Daoy (cell line): ENCODE measurements at places on chromosomes 11 and 22. TPM values are rescaled to one million over a fixed set of nuclear protein-coding genes. Genes with fewer than 3 reads are reported as not detected.
A peak's percentile ranks its signal among the peaks of the same experiment; 100 is the strongest.

The HORMAD2 gene
- not detected in 2 replicates for total RNA-seq

The TYR gene
- total RNA-seq, result not detected in 2 replicates

The PAMR1 gene
- 0.17 and 0.33 TPM in 2 replicates for total RNA-seq

The MMP1 gene
- 1.8 and 1.9 TPM in 2 replicates for total RNA-seq

The ZNF74 gene
- 6.3 and 10.4 TPM in 2 replicates for total RNA-seq

The ARHGAP42 gene
- 6.7 and 6.9 TPM in 2 replicates for total RNA-seq

DNA sequence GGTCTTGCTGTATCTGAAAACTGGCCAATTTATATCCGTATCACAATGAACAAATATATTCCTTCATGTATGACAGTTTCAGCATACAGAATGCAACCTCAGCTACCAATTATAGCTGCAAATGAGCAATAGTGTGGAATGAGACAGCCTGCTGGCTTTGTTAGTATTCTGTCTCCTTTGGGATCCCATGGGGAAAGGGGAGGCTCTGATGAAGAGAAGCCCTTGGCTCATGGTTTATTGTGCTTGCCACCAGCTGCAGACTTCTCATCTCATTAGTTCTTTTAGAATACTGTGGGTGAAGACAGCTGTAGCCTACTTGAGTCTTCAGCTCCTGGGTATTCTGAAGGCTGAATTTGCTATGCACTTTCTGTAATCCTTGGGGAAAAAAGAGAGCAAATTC is 42.4 kb downstream of the PITPNB start:
- DNase-seq, result no peak

GRCh38 chr22:19107730-19108074 is 14.5 kb downstream of the DGCR2 start:
- no peak for DNase-seq

DNA sequence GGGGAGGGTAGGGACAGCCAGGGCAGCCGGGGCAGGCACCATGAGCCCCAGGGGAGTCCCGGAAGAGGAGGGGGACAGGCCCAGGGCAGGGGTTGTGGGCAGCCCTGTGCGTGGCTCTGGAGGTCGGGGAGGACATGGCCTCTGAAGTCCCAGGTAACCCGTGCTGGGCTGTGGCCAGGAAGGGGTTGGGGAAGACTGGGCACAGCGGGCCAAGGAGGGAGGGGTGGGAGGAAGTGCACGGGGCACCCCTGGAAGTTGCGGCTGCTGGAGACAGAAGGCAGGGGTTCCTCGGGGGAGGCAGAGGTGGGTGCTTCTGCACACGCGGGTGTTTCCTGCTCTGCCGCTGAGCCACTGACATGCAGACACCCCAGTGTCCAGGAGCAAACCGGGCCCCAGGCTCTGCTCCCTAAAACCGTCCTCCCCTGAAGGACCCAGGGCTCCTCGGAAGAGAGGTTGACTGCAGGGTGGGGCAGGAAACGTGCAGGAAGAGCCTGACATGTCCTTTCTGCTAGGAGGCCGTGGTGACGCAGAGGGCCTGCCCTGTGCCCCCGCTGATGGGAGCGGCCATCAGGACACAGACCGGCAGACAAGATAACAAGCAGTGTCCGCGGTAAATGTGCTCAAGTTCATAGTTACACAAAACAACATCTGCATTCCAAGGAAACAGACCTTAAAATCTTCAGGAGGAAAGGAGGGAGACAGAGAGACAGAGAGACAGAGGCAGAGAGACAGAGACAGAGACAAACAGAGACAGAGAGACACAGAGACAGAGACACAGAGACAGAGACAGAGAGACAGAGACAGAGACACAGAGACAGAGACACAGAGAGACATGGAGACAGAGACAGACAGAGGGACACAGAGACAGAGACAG is 5.7 kb downstream of the TNNI2 start:
- DNase-seq, result peak; percentile 29

DNA sequence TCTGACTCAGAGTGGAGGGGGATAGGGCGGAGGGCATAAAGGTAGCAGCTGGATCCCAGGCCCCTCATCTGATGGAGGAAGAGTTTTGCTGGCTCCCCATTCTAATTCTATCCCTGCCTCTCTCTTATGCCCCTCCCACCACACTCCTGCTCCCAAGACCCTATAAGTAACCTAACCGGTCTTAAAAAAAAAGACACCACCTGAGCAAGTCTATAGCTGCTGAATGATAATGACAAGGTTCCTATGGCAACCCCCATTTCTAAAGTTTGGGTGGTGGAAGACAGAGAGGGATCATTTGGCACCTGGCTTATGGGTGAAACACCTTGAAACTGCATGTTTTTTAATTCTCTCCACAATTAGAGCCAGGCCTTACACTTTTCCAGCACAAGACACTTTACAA is 69.6 kb downstream of the LARGE1 start:
- DNase-seq, result no peak

- peak; percentile 66 for DNase-seq
Measured at GRCh38 chr22:30408388-30409102, 11.7 kb downstream of the SEC14L2 start.

DNA sequence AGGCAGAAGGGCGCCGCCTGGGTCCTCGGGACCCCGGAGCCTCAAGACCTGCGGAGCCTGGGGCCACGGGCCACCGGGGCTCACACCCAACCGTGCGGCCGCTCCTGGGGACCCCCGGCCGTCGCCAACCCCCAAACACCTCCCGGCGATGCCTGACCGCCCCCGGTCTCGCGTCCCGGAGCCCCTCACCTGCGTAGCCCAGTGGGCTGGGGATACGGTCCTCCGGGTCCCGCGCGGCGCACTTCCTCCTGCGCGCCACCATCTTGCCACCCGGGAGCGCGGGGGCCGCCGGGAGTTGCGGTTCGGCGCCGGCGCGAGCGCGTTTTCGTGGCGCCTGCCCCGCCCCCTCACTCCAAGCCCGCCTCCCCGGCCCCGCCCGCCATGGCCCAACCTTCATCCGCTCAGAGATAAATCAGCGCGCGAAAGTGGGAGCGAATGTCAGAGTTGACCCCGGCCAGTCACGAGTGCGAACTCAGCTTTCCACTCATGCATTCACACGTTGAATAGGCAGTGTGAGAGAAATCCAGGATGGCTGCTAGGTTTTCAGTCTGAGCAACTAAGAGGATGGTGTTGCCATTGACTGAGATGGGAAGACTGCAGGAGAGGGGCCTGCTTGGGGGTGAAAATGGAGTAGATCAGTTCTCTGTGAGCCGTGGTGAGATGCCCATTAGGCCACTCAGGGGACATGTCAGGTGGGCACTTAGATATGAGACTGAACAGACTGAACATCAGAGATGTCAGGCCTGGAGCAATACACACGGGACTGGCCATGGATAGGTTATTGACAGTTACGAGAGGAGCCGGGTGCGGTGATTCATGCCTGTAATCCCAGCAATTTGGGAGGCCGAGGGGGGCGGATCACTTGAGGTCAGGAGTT is at the start of gene RRP7A:
TSS of gene RRP7A (minus strand) at position 272 of the 877 bp plus-strand sequence. CDS start at position 262, 10 bp downstream.
- peak; percentile 81 for DNase-seq

- no peak for DNase-seq
Measured at GRCh38 chr11:8601376-8602133, 7.5 kb upstream of the STK33 start.

DNA sequence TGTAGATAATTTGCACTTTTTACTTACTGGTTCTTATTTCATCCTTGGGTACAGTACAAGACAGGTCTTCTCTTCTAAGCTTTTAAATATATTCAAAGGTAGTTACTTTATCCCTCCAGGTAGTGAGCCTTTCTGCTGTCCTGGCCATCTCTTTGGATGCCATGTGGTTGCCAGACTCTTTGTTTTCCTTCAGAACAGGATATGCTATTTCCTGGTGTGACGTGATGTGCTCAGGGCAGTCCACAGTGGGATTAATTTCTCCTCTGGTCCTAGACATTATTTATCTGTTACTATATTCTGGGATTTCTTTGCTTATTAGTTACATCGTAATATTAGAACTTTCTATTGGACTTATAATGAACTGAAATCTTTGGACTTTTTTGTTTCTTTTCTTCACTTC is 63.7 kb downstream of the PPP6R3 start:
- peak; percentile 18 for DNase-seq

GRCh38 chr11:2800655-2801531 is 84.7 kb downstream of the CDKN1C start:
- no peak for DNase-seq

DNA sequence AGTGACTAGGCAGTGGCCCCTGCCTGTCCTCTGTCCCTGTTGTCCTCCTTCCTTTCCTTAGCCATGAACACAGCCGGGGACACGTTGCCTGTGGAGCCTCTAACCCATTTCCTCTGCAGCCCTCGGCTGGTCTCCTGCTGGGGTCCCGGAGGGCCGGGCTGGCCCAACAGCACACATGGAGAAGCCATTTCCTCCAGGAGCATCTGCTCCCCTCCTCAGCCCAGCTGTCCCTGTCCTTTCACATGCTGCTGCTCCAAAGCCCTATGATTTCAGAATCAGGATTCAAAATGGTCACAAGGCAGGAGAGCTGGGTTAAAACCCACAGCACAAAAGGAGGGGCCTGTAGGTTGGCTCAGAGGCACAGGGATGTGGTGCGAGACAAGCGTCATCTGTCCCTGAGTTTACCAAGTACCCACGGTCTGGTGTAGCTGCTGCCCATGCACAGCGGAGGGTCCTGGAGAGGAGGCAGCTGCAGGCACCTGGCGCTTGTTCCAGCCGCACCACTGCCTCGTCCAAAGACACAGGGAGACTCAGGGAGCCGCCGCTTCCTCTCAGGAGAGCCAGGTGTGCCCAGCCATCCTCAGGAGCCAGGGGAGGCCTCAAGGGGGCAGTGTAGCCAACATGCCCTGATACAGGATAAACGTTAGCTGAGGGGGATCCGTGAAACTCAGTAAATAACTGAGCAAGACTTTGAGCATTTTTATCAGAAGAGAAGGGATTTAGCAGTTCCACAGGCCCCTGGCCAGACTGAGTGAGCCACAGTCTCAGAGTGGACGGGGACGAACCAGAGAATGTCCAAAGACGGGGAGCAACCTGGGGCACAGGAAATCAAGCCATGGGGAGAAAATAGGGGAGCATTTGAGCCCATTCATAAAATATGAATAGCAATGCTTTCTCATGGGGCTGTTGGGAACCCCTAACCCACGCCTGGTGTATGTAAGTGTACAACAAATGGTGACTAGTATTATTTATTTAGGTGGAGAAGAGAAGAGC is 3.9 kb upstream of the VSIG10L2 start:
- peak; percentile 48 for DNase-seq

GRCh38 chr11:62666259-62666926 is 1.3 kb downstream of the CSKMT start:
- no peak for DNase-seq

GRCh38 chr11:30818721-30819120 is 232.6 kb upstream of the MPPED2 start:
- DNase-seq, result no peak

- DNase-seq, result no peak
Measured at GRCh38 chr11:30089921-30090320, 73.1 kb upstream of the KCNA4 start.

DNA sequence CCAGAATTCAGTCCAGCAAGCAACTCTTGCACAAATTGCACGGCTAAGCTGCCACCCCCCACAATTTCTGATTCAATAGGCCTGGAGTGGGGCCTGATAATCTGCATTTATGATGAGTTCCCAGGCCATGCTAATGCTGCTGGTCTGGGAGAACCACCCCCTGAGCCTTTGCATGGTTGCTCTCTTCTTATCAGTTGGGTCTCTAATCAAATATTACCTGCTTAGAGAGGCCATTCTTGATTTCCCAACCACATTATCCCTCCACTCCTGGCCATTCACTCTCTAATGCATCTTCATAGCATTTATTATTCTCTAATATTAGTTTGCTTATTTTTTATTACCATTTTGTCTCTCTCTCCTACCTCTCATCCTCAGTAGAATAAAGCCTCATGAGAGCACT is 99.5 kb downstream of the NAV2 start:
- DNase-seq, result no peak

DNA sequence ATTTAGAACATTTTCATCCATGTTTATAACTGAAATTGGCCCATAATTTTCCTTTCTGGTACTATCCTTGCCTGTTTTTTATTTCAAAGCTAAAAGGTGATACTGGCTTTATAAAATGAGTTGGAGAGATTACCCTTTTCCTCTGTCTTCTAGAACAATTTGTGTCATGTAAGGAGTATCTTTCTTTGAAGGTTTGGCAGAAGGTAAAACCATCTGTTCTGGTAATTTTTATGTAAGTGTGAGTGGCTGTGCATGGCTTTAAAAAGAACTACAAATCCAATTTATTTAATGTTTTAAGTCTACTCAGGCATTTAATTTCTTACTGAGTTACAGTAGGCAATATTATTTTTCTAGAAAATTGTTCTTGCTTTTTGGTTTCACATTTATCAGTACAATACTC is 7.7 kb upstream of the MRGPRD start:
- no peak for DNase-seq

- DNase-seq, result no peak
Measured at GRCh38 chr11:118625036-118625690, 17.7 kb downstream of the PHLDB1 start.

- DNase-seq, result no peak
Measured at GRCh38 chr22:27790376-27791158, 11.0 kb downstream of the MN1 start.
